ENCODE measurements at places on chromosomes 2 and 18.
A peak's percentile ranks its signal among the peaks of the same experiment; 100 is the strongest.

- DNase-seq, result no peak
These were observed 39.1 kb downstream of the OSBPL6 start for GRCh38 chr2:178233428-178233827.

DNA sequence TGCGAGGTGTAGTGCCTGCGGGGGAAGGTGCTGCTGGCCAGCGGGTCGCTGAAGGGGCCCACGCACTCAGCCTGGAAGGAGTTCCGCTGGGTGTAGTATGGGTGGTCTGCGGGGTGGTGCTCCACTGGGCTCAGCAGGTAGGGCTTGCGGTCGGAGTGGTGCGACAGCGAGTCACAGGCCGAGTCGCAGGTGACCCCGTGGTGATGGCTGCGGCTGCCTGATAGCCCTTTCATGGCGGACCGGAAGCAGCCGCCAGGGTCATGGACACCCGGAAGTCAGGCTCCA lies 429.8 kb downstream of the TGIF1 start:
- no peak for DNase-seq

- no peak for DNase-seq
These were observed 150.7 kb upstream of the MGAT5 start for GRCh38 chr2:134103196-134103595.

DNA sequence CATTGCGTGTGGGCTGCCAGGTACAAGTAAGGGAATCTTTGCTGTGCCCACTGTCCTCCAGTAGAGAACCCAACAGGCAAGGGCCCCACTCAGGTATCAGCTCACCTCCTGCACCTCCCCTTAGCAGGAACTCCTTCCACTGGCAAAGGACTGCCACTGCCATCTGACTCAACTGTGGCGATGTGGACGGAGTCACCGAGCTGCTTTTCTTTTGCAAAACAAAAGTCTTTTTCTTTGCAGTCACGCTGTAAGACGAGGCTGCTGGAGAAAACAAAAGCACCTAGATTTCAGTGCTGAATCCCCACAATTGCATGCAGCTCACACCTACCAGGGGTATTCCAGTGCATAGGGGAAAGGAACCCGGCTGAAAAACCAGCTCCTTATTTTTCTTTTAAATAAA lies 7.9 kb downstream of the MTERF4 start:
- no peak for DNase-seq

- no peak for DNase-seq
These were observed 15.0 kb upstream of the GMPPA start for GRCh38 chr2:219483451-219484342.

DNA sequence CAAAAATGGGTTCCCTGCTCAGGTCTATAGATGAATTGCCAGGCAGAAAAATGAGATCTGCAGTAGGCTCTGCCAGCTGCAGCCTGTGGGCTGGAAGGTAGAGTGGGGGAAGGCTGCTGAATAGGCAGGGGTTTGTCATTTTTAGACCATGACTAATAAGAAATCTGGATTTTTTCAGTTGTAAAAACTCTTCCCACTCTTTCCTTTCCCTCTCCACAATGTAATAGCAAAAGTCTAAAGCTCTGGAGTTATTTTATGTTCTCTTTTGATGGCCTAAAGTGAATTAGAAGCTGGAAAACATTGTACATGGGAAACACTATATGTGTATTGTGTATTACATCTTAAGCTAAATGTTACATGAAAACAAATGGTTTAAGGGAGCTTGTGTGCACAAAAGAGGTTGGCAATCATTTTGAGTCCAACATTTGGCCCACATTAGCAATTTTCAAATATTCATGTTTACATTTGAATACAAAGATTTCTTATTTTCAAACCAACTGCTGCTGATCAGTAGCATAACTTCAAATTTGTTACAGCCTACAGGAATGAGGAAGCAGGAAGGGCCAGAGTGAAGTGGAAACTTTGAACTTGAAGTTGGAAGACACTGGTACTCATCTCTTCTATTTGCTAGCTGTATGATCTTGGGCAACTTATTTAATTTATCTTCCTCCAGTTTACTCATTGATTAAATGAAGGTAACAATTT lies 407.1 kb downstream of the SLC4A3 start:
- peak; percentile 7 for DNase-seq

- no peak for DNase-seq
These were observed 4.4 kb downstream of the EHD3 start for GRCh38 chr2:31238126-31238905.

DNA sequence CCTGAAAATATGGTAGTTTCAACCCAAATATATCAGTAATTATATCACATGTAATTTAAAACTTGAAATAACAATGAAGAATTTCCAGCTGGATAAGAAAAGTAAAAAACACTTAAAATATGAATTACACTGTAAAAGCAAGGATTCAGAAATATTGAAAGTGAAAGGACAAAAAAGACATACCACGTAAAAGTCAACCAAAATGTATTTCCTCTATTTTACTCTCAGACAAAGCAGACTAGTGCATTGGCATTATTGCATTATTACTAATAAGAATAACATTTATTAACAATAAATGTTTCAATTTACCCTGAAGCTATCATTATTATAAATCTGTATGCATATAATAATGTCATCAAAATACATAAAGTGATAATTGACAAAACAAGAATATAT lies 445.1 kb upstream of the TRIB2 start:
- DNase-seq, result no peak

DNA sequence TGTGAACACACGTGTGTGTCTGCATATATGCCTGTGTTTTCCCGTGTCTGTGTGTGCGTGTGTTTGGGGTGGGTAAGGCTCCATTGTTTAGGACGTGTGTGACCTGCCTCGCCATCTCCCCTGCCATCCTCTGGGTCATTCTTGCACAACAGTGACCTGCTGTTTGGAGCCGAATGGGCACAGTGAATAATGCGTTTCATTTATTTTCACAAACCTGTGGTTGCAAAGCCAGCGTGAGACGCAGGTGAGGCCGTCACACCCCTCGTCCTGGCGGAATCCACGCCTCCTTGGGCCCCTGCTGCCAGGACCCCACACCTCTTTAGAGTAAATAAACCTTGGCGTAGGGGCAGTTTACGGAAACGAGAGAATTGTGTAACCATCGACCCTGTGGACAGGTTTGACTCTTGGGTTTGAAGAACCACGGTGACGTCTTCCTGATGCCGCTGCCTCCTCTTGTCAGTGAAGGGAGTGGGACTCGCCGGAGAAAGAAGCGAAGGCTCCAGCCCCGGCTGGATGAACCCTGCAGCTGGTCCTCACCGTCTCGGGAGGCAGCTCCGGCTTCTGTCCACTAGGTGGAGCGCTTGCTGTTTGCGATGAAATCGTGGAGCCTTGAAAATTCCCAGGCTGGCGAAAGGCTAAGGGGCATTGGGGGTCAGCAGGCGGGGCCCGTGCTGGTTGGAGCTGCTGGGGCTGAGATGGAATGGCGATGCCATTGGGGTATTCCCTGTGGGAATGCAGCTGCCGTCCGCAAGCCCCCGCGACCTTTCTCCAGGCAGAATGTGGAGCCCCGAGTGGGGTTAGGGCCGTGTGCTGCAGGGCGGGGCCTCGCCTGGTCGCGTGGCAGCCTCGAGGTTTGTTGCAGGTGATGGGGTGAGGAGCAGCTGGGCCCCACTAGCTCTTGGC lies 81.1 kb downstream of the RTP5 start:
- DNase-seq, result peak; percentile 80

GRCh38 chr2:84077496-84077895 lies 381.6 kb downstream of the SUCLG1 start:
- peak; percentile 63 for DNase-seq

DNA sequence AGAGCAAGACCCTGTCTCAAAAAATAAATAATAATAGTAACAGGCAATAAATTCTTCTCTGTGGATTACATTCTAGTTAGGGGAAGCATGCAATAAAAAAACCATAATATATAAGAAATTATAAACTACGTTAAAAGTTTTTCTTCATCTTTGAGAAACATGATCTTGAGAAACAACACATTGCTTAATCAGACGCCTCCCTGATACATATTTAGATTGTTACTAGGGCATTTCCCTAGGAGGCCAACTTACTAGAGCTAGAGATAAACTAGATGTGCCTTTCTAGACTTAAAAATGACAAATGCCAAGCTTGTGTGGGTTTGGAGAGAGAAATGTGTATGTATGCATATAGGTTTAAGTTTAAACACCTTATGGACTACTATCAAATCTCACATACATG lies 76.3 kb upstream of the GALNT5 start:
- DNase-seq, result no peak

DNA sequence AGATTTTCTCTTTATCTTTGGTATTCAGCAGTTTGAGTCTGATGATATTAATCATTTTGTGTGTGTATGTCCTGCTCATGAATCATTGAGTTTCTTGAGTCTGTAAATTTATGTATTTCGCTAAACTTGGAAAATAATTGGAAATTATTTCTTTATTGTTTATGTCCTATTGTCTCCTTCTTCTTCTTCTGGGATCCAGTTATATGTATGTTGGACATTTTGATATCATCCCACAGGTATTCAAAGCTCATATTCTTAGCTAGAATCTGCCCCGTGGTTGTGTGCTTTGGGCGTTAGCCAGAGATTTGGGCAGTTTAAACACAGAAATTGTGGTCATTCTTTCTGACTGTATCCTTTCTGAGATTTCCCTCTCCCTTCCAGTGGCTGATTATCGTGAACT lies 243.0 kb upstream of the SPRED2 start:
- no peak for DNase-seq

DNA sequence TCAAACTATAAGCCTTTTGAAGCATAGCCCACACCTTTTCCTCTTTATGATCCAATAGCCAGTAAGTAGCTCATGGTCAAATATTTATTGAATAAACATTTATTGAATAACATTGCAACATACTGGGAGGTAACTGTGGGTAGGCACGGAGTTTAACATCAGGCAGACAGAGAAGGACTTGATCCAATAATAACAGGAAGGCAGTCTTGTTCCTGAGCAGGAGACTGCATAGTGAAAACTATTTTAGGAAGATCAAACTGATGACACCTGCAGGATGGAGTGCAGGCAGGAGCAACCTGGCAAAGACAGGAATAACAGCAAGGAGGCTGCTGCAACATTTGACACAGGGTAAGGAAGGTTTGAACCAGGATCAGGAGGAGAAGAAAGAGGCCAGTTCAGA lies 3.1 kb upstream of the DCTN1 start:
- DNase-seq, result no peak

- DNase-seq, result no peak
These were observed 73.1 kb downstream of the RTN4 start for GRCh38 chr2:54977149-54977548.

DNA sequence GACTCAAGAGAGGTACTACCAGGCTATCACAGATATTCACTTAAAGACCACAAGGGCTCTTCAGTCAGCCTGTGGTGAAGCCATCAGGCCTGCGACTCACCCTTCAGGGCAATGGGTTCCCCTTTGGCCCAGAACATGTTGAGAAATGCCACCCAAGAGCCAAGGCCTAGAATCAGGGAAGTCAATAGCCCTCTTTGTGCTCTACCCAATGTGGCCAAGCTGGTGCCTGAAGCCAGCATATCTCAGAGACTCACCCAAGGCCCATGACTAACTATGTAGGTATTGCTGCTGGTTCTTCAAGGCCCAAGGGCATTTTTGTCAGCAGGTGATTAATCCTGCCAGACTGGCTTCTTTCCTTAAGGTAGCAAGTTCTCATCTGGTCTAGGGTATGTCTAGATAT lies 338.9 kb upstream of the SETBP1 start:
- DNase-seq, result no peak

DNA sequence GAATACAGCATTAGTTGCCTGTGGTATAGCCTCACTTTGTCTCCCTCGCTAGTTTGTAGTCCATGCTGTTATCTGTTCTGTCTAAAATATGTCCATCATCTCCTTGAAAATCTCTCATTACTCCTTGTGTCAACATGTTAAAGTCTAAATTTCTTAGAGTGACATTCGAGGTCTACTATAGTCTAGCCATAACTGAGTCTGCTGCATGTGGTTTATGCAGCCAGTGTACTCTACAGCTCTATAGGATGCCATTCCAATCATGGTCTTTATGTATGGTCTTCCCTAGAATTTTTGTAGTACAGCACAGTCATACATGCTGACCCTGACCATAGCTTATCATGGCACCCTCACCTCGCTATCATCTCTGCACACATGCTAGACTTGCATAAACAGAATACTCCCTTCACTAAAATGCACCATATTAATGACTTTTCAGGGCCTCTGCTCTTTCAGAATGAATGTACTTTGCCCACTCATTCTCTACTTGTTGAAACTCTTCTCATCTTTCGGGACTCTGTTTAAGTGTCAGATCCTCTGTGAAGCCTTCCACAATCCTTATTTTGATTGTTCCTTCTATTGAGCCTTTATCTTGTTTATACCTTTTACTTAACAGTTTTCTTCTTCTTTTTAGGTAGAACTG lies 12.8 kb downstream of the TANK start:
- no peak for DNase-seq

GRCh38 chr2:217147818-217148217 lies 288.0 kb upstream of the TNP1 start:
- no peak for DNase-seq

- DNase-seq, result peak; percentile 93
These were observed 3.2 kb downstream of the HS1BP3 start for GRCh38 chr2:20647738-20648137.

GRCh38 chr2:218852911-218853667 lies 6.5 kb upstream of the WNT6 start:
- DNase-seq, result peak; percentile 78

DNA sequence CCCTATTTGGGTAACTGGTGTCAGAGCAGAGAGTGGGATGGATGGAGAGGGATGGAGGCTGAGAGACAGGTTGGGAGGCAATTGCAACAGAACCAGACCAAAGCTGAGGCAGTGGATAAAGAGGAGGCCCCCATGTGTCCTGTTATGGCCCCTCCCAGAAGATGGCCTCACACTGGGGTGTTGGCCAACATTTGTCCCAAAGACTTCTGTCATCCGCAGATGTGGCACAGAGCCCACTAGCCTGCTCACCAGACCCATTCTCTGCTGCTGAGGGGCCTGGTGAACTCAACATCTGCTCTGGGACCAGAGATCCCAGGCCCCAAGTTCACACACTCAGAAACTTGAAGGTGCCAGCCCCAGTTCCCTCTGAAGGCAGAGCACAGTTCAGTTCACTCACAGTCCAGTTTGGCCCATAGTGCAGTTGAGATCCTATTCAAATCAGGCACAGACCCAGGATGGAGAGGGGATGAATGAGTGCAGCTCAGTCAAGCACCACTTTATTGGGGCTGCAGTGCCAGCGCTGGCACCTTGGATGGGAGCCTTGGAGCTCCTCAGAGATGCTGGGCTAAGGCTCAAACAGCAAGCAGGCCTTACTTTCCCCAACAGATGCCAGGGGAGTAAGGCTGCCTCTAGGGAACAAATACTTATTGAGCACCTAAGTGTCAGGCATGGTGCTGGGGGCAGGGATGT lies 189.2 kb downstream of the ZBTB7C start:
- no peak for DNase-seq

GRCh38 chr18:9835825-9836224 lies 49.9 kb upstream of the TXNDC2 start:
- DNase-seq, result no peak

- DNase-seq, result no peak
These were observed 498.2 kb downstream of the PTPRM start for GRCh38 chr18:8065284-8065683.

DNA sequence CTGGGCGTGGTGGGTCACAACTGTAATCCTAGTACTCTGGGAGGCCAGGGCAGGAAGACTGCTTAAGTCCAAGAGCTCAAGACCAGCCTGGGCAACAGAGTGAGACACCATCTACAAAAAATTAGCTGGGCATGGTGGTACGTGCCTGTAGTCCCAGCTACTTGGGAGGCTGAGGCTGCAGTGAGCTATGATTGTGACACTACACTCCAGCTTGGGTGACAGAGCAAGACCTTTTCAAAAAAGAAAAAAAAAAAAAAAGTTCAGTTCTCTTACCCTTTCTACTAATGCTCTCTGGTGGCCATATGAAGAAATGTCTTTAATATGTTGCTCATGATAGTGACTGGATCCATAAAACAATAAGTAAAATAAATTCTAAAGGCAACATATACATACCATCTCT lies 14.9 kb downstream of the TYW5 start:
- DNase-seq, result no peak

All from SJCRH30 (cell line).